ENCODE measurements at places on chromosomes 5 and 9. TPM values are rescaled to one million over a fixed set of nuclear protein-coding genes. Genes with fewer than 3 reads are reported as not detected.

- DNase-seq: no peak
Observed at GRCh38 chr5:53547226-53547625, 13.2 kb upstream of the NDUFS4 start.

GRCh38 chr5:67350618-67351201 is 154.1 kb upstream of the CD180 start:
- DNase-seq: no peak

- DNase-seq: no peak
Observed at GRCh38 chr5:136159457-136159856, 26.8 kb downstream of the SMAD5 start.

- DNase-seq: no peak
Observed at GRCh38 chr9:97561501-97561900, 60.0 kb downstream of the TMOD1 start.

DNA sequence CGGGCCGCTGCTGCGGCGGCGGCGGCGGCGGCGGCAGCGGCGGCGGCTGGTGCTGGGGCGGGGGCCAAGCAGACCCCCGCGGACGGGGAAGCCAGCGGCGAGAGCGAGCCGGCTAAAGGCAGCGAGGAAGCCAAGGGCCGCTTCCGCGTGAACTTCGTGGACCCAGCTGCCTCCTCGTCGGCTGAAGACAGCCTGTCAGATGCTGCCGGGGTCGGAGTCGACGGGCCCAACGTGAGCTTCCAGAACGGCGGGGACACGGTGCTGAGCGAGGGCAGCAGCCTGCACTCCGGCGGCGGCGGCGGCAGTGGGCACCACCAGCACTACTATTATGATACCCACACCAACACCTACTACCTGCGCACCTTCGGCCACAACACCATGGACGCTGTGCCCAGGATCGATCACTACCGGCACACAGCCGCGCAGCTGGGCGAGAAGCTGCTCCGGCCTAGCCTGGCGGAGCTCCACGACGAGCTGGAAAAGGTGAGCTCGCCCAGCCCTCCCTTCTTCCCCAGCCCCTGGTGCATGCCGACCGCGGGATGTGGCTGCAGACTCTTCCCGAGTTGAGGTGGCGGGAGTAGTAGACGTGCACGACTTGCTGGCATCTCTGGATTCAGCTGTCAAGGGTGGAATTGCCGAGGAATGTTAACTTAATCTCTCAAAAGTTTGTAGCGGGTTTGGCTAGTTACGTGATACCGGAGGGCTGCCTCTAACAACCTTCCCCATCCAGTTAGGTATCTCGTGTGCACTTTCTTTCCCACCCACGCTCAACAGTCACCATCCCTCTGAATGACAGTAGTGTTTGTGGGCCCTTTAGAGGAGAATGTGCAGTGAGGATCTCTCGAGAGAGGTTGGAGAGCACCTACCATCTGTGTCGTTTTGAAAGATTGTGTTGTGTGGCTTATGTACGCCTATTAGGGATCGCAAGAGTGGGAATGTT is 932 bp downstream of the SLC12A2 start:
- peak; percentile 57 for DNase-seq

Gene SH3PXD2B
- 22.8 TPM for total RNA-seq

All from kidney (tissue), 22 donors.